ENCODE measurements at places on chromosomes 6 and 20.
A peak's percentile ranks its signal among the peaks of the same experiment; 100 is the strongest.

GRCh38 chr6:159116343-159116742 is 52.9 kb upstream of the FNDC1 start:
- no peak for DNase-seq

GRCh38 chr20:34010405-34010931 is 16.8 kb downstream of the RALY start:
- no peak for DNase-seq

DNA sequence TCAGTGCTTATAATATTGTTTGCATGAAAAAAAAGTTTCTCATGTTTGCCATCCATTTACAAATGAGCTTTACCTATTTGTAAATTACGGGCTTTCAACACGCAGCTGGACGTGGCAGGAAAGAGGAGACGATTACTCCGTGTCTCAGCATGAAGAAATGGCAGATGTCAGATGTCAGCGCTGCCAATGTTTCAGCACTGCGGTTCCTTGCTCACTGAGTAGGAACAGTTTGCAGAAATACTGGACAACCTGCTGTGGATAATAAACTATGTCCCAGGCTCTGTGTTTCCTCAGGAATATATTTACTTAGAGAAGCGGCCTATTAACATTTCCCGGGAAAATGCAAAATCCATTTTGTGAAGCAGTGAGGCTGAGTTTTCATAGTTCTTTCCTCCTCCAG is 22.7 kb downstream of the RAMACL start:
- peak; percentile 77 for DNase-seq

DNA sequence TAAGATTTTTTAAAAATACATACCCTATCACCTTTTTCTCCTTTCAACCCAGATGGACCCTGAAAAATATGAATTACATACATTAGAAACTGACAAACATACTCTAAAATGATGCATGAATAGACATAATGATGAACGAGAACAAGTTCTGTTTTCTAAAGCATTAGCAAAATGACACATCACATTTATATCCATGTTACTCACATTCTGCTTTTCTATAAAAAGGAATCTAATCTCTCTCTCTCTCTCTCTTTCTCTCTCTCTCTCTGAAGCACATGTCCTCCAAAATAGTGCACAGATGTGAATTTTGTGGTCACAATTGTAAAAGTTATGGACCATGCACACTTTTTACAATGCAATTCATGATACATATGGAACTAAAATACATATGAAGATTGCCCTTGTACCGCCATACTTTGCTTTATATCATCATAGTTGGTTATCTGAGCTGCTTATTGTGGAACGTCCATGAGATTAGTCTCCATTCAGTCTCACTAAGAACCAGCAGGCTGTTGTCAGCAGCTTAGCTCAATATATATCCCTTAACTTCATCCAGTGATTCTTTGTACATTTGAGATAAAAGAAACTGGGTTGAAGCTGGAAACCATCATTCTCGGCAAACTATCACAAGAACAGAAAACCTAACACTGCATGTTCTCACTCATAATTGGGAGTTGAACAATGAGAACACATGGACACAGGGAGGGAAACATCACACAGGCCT is 114.2 kb downstream of the COL12A1 start:
- no peak for DNase-seq

- DNase-seq = no peak
These were observed 3.0 kb downstream of the LAMA4 start for GRCh38 chr6:112251171-112251875.

DNA sequence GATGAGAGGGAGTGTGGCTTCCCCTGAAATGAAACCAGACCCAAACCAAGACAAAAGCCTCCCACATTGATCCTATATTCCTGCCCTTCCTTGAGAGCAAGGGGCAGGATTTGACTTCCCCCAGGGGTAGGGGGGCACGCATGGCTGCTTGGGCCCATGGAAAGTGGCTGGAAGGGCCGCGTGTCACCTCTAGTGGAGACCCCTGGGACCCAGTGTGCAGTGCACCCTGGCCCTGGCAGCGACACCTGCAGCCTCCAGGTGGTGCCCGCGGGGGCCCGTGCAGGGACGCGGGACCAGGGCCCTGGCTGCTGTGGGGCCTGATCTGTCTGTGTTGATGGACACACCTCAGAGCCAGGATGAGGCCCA is 18.0 kb upstream of the SLCO4A1 start:
- DNase-seq = no peak

- no peak for DNase-seq
These were observed 202.4 kb downstream of the MOXD1 start for GRCh38 chr6:132198896-132199295.

DNA sequence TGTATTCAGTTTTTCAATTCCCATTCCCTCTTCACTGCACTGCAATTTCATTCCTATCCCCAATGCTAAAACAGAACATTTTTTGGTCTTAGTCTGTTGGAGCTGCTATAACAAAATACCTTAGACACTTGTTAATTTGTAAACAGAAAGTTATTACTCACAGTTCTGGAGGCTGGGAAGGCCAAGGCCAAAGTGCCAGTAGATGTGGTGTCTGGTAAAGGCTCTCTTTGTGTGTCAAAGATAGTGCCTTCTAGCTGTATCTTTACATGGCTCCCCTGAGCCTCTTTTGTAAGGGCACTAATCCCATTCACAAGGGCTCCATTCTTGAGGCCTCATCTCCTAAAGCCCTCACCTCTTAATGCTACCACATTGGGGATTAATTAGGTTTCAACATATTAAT is 40.0 kb downstream of the PHIP start:
- DNase-seq = no peak

DNA sequence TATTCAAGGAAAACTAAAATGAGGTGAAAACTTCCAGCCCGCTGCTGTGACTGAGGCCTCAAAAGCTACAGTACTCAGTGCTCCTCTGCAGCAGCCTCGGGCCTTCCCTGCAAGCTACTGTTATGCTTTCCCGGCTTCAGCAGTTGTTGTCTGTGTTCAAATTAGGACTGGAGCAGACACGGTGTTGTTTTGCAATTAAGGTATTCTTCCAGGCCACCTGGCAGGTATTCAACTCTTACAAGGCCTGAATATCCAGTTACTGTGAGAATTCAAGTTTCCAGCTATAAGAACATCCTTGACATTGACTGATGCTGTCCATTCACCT is 10.7 kb downstream of the TXNDC5 start:
- peak; percentile 45 for DNase-seq

- no peak for DNase-seq
These were observed 100.5 kb downstream of the ERMARD start for GRCh38 chr6:169851641-169852503.

DNA sequence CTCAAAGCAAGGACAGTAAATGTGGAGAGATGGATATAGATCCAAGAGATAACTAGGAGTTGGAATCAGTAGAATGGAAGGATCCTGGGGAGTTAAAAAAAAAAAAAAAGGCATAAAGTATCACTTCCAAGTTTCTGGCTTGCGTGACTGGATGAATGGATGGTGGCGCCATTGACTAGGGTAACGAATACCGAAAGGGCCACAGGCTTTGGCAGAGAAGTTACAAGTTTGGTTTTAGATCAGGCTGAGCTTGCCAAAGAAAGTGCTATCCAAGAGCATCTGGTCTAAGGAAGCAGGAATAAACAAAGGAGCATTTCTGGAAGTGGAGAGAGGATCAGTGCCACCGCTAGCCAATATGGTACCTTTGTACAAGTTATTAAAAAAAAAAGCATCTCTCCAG is 17.5 kb downstream of the L3MBTL1 start:
- DNase-seq = peak; percentile 19

DNA sequence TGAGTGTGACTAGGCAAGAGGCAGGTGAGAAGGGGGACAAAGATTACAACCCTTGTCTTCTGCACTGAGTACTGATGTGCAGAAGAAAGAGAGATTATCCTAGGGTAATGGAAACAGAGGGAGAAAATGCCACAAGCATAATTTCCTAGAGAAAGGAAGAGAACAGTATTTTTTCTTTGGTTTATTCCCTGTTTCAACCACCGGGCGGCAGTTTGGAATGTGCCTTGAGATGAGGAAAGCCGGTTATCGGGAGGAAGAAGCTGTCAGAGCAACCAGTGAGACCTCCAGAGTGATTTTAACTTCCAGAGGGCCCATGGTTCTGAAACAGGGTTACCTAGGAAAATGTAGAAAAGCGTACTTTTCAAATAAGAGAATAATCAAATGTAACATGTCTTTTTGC is 121.4 kb downstream of the REV3L start:
- DNase-seq = peak; percentile 57

- DNase-seq = no peak
These were observed 83.9 kb upstream of the ASCC3 start for GRCh38 chr6:100965067-100965466.

DNA sequence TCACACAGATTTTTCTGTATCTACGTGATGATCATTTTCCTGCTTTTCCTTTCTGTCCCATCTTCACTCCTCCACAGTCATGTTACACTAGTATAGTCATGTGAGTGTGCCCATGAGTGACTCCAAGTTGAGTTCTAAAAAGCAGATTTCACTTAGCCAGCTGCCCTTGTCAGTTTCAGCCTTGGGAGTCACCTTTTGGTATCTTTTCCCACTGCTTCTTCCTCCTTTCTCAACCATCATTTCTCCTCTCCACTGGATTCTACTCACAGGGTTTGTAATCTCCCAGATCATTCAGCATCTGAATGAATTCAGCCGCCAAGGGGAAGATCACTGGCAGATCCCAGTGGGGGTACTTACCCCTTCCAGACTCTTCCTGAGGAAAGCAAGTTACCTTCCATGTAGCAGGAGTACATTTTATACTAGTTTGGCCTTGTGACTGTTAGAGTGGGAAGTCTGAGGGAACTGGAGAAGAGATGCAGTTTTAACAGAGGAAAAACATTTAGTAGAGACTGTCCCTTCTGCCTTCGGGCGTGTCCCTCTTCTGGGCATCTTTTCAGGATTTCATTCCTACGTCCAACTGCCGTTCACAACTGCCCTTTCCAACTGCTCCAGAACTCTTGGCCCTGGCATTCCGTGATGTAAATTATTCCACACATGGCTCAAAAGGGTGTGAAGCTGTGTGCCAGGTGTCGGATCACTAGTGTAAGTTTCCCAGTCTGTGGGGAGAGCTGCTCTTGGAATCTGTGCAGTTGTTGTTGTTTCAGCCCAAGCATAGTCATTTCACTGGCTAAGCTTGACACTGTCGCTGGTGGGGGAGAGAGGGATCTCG is 38.9 kb downstream of the BICRAL start:
- no peak for DNase-seq

GRCh38 chr6:101961357-101961756 is 567.8 kb downstream of the GRIK2 start:
- DNase-seq = no peak

DNA sequence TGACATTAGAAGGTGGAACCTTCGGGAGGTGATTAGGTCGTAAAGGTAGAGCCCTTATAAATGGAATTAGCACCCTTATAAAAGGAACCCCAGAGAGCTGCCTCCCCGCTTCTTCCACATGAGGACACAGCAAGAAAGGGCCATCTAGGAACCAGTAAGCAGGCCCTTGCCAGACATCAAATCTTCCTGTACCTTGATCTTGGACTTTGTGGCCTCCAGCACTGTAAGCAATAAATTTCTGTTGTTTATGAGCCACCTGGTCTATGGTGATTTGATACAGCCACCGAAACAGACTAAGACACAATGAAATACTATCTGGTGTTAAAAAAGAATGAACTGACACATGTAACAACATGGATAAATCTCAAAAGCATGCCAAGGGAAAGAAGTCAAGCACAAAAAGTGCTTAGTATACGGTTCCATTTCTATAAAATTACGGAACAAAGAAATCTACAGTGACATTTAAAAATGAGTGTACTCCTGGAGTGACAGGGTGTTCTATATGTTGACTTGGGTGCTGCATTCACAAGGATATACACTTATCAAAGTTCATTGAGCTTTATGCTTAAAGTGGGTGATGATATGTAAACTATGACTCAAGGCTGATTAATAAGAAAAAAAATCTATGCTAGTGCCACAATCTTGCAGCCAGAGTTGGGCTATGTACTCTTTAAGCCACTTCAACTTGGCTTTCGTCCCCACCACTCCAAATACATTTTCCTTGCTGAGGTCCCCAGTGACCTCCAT is 18.4 kb downstream of the SERPINB1 start:
- peak; percentile 80 for DNase-seq

GRCh38 chr6:150027806-150028565 is 2.7 kb upstream of the RAET1L start:
- DNase-seq = peak; percentile 16

GRCh38 chr6:126180585-126180984 is 159.3 kb upstream of the CENPW start:
- no peak for DNase-seq

GRCh38 chr6:77425216-77425615 is 38.1 kb downstream of the HTR1B start:
- no peak for DNase-seq

- peak; percentile 99 for DNase-seq
These were observed 172.0 kb downstream of the SLC16A10 start for GRCh38 chr6:111259089-111259831.

DNA sequence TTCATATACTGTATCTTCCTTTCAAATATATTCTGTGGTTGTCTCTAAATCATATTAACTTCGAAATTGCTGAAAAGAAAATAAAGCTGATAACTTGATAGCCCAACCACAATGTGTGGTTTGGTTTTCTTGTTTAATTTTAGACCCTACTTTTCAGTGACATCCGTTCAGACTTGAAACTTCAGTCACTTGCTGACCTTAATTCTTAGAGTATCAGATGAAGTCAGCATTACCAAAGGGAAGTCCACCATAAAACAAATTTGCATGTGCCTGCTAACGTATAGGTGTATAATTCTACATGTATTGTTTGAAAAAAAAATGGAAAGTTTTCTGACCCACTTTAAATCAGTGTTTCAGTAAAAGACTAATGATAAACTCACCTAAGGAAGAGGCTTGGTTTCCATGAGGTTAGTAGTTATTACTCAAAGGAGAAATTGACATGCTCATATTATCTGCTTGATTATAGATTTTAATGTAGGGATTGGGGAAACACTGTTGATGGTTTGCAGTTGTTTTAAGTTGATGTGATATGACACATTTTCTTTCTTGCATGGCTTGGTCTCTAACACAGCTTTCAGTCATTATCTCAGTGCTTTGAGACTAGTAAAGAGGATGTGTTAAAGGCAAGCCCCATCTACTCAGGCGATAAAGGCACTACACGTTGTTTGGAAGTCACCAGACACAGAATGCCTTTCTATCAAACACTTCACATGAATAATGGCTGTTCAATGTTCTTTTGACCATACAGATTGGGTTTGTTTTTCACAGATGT is 5.2 kb upstream of the IL17A start:
- DNase-seq = no peak

GRCh38 chr6:2114100-2114499 is 131.3 kb downstream of the GMDS start:
- DNase-seq = no peak

DNA sequence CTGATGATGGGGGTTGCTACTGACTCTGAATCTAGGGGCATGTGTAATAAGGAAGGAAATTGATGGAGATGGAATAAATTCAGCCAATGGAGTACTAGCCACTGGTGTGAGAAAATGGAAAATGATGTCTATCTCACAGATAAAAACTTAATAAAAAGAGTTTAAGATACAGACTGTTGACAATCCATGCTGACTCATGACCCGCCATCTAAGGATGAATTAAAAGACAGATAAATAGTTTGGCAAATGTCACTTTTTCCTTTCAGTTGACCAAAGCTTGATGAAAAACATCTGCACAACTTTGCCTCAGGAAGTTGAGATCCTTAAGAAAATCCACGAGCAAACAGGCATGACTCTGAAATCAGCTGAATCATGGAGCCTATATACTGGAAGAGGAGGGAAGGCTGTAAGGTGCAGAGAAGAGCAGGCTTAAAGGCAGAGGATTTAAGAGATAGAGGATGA is 82.6 kb upstream of the BMP5 start:
- no peak for DNase-seq

GRCh38 chr6:39847221-39847620 is 55.0 kb downstream of the DAAM2 start:
- DNase-seq = no peak
